ENCODE measurements at places on chromosomes 6 and 20.

DNA sequence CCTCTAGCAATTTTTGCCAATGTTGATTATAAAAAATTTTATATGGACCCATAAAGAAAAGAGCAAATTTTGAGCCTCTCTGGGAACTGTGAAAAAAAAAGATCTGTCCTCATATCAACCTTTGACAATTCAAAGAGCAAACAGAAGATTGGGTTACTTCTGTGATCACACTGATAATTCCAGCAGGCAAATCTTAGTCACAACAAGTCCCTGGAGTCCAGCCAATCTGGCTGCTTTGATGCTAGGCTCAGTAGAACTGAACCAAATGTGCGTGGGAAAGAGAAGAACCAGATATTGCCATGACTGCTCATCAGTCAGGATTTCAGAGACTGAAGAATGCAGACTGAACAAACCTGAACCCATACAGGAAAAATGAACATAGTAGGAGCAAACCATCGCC is 438.4 kb upstream of the FLRT3 start:
- no peak for DNase-seq
- no peaks in the 10 kb centered on the region for H3K27me3 ChIP-seq
- H3K36me3 ChIP-seq, result no peaks in the 10 kb centered on the region
- no peak overlapping the region for H3K4me3 ChIP-seq
- H3K4me1 ChIP-seq, result no peaks in the 10 kb centered on the region

- H3K36me3 ChIP-seq, result no peaks in the 10 kb centered on the region
- no peak overlapping the region for H3K4me3 ChIP-seq
- H3K27ac ChIP-seq, result no peak overlapping the region
These were observed 206.4 kb upstream of the SUPT3H start for GRCh38 chr6:45584127-45584526.

DNA sequence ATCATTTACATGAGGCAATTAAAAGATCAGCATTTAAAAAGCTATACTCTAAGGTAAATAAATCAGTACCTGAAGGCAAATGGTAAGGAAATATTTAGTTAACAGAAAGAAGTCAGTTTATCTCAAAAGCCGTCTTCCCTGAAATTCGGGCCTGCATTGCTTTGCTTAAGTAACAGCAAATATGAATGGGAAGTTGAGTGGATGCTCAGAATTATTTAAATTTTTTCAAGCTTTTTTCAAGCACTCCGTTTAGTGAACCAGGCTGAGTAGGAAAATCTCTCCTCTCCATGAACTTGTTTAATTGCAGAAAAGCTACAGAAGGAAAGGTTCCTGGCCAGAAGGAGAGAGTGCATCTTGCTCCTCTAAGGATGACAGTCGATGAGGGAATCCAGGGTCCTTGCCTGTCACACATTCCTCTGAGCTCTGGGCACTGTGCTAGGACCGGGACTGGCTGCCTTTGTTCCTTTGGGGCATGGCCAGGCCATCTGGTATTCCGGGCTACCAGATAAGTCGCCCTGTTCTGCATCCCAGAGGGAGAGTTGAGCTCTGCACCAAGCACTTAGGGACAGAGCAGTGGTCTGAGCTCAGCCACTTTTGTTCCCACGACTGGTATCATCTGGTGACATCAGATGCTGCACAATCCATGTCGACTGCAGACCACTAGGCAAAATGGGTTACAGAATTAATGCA is 77.6 kb downstream of the RIN2 start:
- no peak for DNase-seq
- no peaks in the 10 kb centered on the region for H3K36me3 ChIP-seq
- no peaks in the 10 kb centered on the region for H3K4me1 ChIP-seq
- H3K27me3 ChIP-seq, result no peaks in the 10 kb centered on the region

- no peaks in the 10 kb centered on the region for H3K27me3 ChIP-seq
- H3K27ac ChIP-seq, result no peak overlapping the region
These were observed 365.6 kb downstream of the FARS2 start for GRCh38 chr6:5626727-5627426.

GRCh38 chr20:9838378-9839295 is at the start of gene PAK5:
PAK5 (minus strand) TSS chr20:9839076; CDS start chr20:9644328, 194,748 bp downstream.
- no peaks in the 10 kb centered on the region for H3K36me3 ChIP-seq
- H3K4me1 ChIP-seq, result 0 out of 2 replicates have a peak, but pooled peaks cover 4% of the 10 kb centered on the region
- peak within 1 kb of the TSS; percentile 80 for H3K4me3 ChIP-seq
- H3K27ac ChIP-seq, result no peak within 1 kb of the TSS
- peak; percentile 84 for DNase-seq

DNA sequence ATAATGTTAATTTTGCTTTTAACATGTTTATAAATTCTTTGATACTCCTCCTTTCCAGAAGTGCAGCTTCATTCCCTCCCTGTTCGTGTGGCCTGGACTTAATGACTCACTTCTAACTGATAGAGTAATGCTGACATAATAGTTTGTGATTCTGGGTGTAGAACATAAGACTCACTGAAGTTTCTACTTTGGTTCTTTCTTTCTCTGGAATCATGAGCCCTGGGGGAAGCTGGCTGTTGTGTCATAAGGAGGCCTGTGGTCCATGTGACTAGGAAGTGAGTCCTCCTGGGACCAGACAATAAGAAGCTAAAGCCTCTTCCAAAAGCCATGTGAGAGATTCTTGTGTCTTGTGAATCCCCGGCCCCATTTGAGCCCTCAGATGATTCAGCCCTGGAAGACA is 30.5 kb upstream of the HLA-G start:
- no peaks in the 10 kb centered on the region for H3K4me1 ChIP-seq
- H3K4me3 ChIP-seq, result no peak overlapping the region
- no peak overlapping the region for H3K27ac ChIP-seq
- H3K27me3 ChIP-seq, result 0 out of 2 replicates have a peak, but pooled peaks cover 5% of the 10 kb centered on the region
- no peaks in the 10 kb centered on the region for H3K36me3 ChIP-seq
- no peak for DNase-seq

- H3K4me1 ChIP-seq, result no peaks in the 10 kb centered on the region
- no peak for DNase-seq
- no peaks in the 10 kb centered on the region for H3K36me3 ChIP-seq
- no peak overlapping the region for H3K27ac ChIP-seq
These were observed 195.2 kb downstream of the SLC16A10 start for GRCh38 chr6:111282515-111282914.

DNA sequence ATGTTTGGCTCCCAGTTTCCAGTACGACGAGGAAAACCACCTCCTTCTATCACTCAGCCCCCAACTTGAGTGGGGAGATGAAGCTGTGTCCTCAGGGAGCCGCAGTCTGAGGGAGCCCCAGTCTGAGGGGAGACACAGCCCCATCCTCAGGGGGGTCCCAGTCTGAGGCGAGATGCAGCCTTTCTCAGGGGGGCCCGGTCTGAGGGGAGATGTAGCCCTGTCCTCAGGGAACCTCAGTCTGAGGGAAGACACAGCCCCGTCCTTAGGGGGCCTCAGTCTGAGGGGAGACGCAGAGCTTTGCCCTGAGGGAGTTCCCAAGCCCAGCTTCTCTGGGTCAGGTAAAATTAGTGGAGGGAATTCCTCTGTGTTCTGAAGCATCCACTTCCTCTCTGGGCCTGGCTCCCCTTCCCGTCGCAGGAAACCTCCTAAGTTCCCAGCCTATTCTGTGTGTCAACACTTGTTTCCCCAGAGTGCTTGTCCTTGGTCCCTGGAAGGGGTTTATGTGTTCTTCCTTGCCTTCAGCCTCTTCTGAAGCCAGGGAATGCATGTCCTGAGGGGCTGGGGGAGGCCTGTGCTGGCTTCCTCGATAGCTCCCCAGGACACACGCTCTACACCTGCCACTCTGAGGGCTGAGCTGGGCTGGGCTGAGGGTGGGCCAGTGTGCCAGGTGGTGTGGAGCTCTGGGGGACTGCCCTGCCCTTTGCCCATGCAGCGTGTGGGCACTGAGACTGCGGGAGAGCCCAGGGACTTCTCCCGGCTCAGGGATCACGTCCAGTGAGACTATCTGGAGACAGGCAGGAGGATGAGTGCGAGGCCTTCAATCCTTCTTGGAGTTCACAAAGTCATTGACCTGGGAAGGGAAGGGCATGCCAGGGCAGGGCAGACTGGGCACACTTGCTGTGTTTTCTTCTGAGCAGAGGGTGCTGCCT is 55.4 kb downstream of the VEGFA start:
- DNase-seq, result no peak
- no peak overlapping the region for H3K4me3 ChIP-seq
- no peaks in the 10 kb centered on the region for H3K36me3 ChIP-seq
- no peaks in the 10 kb centered on the region for H3K27me3 ChIP-seq
- no peaks in the 10 kb centered on the region for H3K4me1 ChIP-seq
- no peak overlapping the region for H3K27ac ChIP-seq

DNA sequence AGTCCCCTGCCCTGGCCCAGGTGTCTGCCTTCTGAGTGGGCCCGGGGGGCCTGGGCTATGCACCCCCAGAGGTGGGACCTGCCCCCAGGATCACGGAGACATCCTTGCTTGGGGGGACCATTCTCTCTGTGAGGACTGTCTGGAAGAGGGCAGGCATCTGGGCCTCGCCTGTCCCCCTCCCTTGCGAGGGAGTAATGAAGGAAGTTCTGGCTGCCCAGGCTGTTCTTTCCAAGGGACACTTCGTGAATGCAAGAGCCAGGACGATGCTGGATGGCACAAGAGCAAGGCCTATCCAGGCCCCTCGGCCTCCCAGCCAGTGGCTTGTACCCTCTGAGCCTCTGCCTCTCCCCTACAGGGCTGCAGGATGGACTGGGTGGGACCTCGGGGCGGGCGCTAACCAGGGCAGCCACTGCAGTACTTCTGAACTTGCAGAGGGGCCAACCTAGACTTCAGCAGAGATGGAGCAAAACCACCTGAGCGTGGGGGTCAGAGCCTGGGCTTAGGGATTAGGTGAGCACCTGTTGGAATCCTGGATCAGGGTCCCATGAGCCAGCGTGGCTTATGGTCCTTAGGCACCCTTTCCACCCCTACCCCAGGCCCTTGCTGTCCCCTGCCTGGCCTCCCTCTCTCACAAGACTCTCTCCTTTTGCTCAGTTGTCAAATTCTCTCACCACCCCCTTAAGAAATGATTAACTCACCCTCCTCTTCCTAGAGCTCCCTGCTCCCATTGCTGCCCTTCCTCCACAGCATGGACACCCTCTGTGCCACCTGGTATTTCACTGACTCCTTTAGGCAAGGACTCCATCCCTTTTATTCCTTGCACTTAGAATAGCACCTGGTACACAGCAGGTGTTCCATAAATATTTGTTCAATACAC is 53.2 kb downstream of the CTCFL start:
- DNase-seq, result no peak
- H3K4me1 ChIP-seq, result peaks cover 45% of the 10 kb centered on the region

DNA sequence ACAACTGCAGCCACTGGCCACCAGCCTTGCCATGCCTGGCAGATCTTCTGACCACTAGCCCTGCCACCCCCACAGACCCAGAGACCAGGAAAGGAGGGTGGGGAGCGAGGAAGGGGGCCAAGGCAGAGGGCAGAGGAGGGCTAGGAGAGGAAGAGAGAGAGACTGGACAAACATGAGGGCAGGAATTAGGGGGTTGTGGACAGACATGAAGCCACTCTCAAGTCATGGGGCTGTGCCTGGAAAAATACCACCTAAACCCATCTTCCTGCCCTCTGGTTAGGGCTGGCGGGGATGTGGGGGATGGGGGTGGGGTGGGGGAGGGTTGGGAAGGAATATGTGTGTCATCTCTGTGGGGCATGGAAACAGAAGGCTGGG is 1.4 kb upstream of the SLC29A1 start:
- no peak for DNase-seq
- no peaks in the 10 kb centered on the region for H3K36me3 ChIP-seq
- no peak overlapping the region for H3K4me3 ChIP-seq
- no peak overlapping the region for H3K27ac ChIP-seq

GRCh38 chr6:111552958-111553357 is 52.7 kb downstream of the TRAF3IP2 start:
- H3K4me3 ChIP-seq, result no peak overlapping the region
- no peaks in the 10 kb centered on the region for H3K4me1 ChIP-seq
- no peaks in the 10 kb centered on the region for H3K36me3 ChIP-seq
- H3K27me3 ChIP-seq, result no peaks in the 10 kb centered on the region

DNA sequence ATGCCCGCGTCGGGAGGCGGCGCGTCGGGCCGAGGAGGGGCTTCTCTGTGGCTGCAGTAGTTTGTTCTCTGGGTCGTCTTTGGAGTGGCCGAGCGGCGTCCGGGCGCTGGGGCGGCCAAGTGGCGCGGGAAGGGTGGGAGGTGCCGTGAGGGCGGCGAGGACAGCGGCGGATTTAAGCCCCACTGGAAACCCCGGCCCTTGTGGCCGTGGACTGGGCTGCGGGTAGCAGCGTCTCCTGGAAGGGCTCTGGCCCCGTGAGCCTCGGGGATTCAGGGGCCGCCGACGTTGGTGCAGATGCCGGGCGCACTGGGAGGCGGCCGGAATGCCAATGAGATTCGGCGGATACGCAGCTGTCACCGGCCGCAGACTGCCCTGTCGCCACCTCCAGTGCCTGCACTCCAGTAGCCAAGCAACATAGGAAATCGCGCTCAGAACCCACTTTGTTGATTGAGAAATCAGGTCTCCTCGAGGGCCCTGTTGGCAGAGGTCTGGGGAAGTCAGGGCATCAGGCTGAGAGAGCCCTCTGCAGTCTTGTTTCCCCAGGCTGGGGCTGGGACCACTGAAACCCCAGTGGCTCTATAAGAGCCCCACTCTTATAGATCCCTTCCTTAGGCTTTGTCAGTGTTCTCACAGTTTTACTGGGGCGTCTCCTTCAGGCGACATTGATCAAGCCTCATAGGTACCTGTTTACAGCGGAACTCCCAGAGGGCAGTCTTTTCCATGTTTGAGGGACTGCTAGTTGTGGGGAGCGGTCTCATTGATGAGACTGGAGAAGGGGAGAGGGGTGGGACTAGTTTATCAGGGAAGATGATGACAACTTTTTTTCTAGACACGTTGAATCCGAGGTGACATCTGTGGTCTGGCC is 642 bp downstream of the GZF1 start:
- no peaks in the 10 kb centered on the region for H3K27me3 ChIP-seq
- DNase-seq, result peak; percentile 49
- peak overlapping the region; percentile 82 for H3K4me3 ChIP-seq
- no peaks in the 10 kb centered on the region for H3K36me3 ChIP-seq
- peaks cover 45% of the 10 kb centered on the region for H3K4me1 ChIP-seq
- peak overlapping the region; percentile 79 for H3K27ac ChIP-seq

- no peak overlapping the region for H3K4me3 ChIP-seq
- DNase-seq, result no peak
- H3K36me3 ChIP-seq, result no peaks in the 10 kb centered on the region
- H3K27me3 ChIP-seq, result no peaks in the 10 kb centered on the region
These were observed 81.8 kb downstream of the MLIP start for GRCh38 chr6:54192993-54193392.

GRCh38 chr6:775863-776262 is 82.9 kb upstream of the EXOC2 start:
- no peak overlapping the region for H3K27ac ChIP-seq
- no peak overlapping the region for H3K4me3 ChIP-seq
- DNase-seq, result no peak

DNA sequence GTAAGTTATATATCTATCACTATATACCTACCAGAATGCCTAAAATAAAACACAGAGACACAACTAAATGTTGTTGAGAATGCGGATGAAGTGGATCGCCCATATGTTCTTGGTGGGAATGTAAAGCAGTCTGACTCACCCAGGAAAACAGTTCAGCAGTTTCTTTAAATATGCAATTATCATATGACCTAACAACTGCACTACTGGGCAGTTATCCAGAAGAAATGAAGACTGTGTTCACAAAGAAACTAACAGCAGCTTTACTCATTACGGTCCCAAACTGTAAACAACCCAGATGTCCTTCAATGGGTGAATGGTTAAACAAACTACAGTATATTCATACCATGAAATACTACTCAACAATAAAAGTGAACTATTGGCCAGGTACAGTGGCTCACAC is 14.3 kb upstream of the ZC3H12D start:
- no peaks in the 10 kb centered on the region for H3K36me3 ChIP-seq
- no peak overlapping the region for H3K27ac ChIP-seq
- no peak overlapping the region for H3K4me3 ChIP-seq
- H3K4me1 ChIP-seq, result no peaks in the 10 kb centered on the region
- H3K27me3 ChIP-seq, result no peaks in the 10 kb centered on the region
- no peak for DNase-seq
